ENCODE measurements at places on chromosomes 7 and 10.

- DNase-seq = no peak
These were observed 1.2 kb downstream of the BMI1 start for GRCh38 chr10:22321924-22322640.

- no peak for DNase-seq
These were observed 225.3 kb upstream of the ZMIZ1 start for GRCh38 chr10:78843495-78843894.

GRCh38 chr10:69483963-69484362 is 32.7 kb downstream of the TSPAN15 start:
- DNase-seq = no peak

DNA sequence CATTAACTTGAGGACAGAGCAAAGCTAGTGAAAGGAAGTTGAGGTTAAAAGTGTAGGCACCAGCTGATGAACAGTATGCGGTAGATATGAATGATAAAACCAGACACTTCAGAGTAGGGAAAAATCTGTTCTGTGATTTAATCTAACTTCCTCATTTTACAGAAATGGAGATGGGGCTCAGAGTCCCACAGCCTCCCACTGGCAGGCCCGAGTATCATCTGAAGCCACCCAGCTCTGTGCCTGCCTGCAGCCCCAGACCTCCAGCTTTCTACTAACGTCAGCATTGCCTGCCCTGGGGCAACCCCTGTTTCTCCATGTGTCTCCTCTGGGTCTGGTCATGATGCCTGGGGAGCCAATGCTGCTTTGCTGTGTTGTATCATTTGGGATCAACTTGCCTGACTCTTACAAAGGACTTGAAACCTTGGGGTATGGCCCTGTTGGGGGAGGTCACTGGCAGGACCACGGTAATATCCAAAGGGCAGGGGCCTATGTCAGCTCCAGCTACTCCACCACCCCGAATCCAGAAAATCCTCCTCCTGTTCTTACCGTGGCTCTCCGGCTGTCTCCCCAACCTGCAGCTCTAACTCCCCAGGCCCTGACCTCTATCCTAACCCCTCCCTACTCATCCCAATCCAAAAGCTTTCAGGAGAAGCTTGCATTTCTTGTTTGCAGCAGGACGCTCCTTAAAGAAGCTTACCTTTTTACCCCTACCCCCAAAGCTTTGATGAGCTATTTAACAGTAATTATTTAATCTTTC is 56.2 kb upstream of the NPY start:
- no peak for DNase-seq

- no peak for DNase-seq
These were observed 243.6 kb downstream of the PTPRN2 start for GRCh38 chr7:158343936-158344455.

DNA sequence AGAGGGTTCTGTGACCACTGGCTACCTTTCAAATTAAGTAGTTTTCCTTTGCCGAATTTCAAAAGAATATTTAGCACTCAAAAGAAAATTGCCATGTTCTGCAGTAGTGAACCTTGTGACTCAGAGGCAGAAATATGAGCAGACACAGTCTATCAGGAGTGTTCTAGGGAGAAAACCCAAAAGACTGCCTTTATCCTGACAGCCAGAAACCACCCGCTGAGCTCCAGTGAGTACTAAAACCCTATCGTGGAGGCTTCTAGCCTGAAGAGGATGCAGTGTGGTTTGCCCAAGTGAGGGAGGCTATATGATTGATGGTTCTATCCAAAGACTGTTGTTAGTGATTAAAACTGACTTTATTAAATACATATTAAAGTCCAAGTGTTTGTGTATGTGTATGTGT is 21.9 kb downstream of the CHRM2 start:
- no peak for DNase-seq

DNA sequence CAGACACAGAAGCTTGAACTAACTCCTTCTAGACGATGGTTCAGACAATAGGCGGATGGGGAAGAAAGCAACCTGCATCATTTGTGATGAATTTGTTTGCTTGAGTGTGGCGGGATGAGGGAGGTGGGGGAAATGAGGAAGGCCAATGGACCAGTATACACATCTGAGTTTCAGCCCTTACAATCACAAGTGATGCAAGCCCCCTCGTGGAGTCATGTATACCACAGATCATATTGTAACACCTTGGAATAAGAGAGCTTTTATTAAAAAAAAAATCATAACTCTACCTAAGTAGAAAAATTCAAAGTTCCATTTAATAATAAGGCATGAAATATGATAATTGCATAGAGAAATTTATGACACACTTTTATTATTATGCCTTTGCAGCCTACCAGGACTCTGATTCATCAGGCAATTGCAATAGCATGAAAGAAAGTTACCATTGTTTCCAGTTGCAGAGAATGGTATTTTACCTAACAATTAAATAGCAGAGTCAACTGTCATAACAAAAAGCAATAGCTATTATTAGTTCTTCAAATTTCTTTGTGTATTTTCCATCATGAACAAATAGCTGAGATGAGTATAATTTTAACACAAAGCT is 230.2 kb upstream of the AKR1E2 start:
- no peak for DNase-seq

- DNase-seq = no peak
These were observed 106.3 kb downstream of the CCNY start for GRCh38 chr10:35442592-35442991.

DNA sequence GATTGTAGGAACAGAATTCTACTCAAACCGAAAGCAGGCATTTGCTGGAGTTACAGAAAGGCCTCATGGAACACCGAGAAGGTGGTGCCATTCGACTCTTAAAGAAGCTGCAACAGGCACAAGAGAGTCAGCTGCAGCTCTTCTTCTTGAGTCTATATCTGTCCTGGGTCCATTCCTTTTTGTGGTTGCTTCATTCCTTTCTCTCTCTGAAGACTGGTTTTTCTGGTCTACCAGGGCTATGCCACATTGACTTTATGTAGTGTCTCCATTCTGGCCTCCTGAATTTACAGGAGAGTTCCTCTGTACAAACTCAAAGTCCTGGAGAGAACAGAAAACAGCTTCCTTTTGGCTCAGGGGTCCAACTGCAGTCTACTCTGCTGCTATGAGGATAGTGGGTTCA is 132.8 kb downstream of the CFTR start:
- no peak for DNase-seq

DNA sequence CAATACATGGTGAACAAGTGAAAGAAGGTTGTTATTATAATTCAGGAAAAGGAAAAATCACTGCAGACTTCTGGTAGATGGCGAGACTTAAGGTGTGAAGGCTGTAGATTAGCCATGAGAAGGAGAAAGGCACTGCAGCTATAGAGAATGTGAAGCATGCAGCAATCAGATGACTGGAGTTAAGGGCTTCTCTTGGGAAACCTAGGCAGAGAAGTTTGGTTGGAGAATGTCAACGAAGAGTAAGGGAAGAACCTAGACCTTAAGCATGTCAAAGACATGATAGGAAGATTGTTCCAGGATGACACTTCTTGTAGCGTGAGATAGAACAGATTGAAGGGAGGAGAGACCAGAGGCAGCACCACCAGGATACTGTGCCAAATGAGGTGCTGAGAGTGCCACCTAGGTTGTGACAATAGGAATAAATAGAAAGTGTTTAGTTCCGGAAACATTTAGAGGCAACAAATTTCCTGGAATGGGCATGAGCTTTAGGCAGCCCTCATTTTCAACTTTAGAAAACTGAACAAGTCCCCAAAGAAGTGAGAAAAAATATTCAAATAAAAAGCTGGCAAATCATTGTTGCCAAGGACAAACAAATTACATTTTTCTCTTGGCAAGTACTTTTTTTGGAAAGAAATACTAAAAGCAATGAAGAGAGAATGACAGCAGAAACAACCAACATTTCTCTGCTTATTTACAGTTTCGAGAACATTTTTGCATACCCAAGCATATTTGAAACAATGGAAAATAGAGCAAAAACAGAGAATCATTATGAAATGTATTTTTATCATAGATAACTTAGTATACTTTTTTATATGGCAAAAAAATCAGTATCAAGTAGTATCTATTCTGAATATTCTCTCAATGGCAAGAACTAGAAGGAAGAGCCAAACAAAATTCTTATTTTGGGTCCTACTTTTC is 4.9 kb downstream of the LRRC17 start:
- no peak for DNase-seq

- no peak for DNase-seq
These were observed 118.7 kb upstream of the CDK6 start for GRCh38 chr7:92955081-92955480.

DNA sequence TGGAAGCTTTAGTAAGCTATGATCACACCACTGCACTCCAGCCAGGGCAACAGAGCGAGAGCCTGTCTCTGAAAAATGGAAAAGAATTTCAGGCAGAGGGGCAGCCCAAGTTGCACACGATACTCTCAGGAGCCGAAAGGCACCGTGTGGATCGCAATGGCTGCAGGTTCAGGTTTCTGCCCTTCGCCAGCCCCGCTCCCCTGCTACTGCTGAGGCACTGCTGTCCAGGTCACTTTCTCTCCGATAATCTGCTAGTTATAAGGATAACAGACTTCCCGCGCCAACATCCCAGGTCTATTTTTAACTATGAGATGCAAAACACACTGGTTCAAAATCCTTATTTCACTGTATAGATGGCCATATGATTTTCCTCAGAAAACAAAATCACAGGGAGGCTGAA is 11.1 kb downstream of the BEND7 start:
- no peak for DNase-seq

- DNase-seq = no peak
These were observed 17.7 kb upstream of the OPALIN start for GRCh38 chr10:96376483-96376882.

GRCh38 chr10:60652628-60653027 is 125.7 kb upstream of the CDK1 start:
- DNase-seq = no peak

- DNase-seq = no peak
These were observed 21.9 kb downstream of the CHCHD3 start for GRCh38 chr7:133060004-133060403.

DNA sequence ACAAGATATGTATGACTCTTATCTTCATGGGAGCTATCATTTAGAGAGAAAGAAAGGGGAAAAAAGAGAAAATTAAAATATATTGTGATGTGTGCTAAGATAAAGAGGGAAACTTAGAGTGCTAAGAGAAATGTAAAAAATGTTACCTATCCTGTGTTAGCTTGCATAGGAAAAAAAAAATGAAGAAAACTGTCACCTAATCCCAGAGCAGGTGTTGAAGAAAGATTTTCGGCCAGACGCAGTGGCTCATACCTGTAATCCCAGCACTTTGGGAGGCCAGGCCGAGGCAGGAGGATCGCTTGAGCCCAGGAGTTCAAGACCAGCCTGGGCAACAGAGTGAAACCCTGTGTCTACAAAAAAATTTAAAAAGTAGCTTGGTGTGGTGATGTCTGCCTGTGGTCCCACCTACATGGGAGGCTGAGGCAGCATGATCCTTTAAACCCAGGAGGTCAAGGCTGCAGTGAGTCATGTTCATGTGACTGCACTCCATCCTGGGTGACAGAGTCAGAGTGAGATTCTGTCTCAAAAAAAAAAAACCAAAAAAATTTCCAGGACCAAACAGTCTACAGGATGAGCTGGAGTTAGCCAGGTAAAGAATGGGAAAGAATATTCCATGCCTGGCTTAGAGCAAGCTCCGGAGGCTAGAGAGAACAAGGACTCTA is 2.4 kb upstream of the MKLN1 start:
- DNase-seq = no peak

DNA sequence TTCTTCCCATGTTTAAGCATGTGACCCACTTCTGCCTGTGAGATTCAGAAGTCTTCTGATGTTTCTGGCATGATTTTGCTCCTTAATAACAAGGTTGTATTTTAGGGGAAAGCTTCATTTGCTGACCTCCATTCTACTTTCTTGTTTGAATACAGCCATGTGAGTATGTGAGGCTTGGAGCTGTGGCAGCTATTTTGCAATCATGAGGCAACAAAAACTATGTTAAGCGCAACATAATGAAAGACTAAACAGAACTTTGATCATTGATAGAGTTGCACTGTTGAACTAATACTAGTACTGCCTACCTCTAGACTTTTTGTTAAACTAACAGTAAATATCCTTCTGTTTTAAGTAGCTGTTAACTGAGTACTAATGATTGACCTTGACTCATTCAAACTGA is 203.8 kb upstream of the FAM3C start:
- DNase-seq = no peak

DNA sequence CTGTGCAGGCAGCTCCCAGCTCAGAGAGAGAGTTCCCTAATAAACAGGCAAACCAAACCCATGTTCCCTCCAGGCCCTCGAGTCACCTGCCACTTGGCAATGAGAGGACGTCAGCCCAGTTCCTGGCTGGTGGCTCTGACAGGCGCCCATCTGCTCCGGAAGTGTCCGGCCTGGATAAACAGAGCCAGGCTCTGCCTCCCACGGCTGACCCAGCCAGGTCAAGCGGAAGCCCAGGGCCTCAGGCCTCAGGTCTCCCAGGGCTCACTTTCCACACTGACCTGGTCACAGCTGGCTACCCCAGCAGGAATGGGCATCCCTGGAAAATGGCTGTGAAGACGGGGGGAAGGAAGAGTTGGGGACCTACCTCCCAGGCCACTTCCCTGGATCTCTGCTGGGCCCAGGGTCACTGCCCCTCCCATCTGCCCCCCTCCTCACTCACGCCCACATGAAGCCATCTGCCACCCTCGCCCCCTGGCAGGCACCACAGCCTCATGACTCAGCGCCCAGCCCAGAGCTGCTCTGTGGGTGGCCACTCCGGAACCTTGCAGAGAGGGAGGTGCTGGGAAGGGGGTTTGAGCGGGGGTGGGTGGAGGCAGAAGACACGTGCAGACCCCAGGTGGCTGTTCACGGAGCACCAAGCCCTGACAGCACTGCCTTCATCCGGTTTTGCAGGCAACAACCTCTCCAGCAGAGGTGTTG is 37.4 kb upstream of the DUSP5 start:
- no peak for DNase-seq

DNA sequence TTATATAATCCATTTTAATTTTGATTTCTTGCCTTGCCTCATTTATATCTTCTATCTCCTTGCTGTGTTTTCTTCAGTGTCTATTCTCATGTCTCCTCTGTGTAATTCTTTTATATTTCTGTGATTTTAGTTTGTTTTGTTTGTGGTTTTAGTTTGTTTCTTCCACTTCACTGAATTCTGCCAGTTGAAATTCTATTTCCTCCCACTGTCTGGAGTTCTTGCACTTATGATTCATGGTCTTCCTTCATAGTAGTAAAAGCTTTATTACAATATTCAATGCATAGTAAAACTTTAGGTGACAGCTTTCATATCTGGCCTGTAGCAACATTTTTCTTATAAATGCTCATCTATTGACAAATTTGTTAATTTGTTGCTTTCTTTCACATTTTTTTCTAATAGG is 113.3 kb downstream of the MAGI2 start:
- DNase-seq = no peak

DNA sequence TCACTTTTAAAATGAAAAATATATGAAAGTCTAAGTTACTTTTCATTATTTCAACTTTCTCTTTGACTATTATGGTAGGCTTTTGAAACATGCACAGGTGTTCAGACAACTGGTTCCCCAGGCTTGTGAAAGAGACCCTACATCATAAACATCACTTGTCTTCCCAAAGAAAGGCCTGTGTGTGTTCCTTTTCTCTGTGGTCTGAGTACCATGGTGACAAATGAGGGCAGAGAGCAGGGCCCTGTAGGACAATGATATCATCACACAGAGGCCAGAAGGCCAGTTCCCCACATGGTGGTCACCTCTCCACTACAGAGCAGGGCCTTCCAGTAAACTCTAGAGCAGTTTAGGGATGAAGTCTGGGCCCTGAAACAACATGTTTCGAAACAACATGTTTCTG is 288.8 kb downstream of the USP6NL start:
- DNase-seq = no peak
